NCI-H1105 (cell line): ENCODE measurements at places on chromosomes 16 and 17.

DNA sequence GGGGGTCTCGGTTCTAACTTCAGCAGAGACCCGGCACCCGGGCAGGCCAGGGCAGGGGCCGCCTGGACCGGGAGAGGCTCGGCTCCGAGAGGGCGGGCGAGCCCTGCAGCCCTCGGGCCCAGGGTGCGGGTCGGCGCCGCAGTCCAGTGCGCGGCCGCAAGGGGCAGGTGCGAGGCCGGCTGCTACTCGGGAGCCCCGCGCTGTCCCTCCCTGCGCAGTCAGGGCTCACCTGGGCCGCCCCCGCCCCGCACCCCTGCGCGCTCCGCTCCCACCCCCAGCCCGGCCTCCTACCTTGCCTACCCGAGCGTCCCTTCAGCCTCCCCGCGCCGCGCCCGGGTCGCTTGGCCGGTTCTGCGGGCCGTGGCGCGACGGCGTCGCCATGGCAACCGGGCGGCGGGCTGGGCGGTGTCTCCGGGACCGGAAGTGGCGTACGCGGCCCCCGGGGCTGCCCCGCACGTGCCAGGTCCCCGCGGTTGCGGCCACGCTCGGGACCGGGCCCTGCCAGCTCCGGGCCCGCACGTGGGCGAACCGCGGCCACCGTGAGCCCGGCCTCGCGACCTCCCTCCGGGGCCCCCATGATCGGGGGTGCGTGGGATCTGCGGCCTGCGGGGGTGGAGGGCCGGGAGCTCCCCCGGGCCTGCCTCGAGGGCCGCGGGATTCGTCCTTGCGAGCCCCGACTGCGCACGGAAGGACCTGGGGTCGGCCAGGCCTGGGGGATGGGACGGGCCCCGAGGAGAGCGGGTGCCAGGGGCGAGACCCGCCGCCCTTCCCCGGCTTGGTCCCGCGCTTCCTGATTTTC, at the start of gene CYB561:
Gene CYB561, minus strand, starts transcription at position 353 of the 799 bp plus-strand sequence. CDS start 8,759 bp downstream, outside the sequence.
- DNase-seq: peak; percentile 71

GRCh38 chr17:31518478-31518877, 127.0 kb downstream of the RAB11FIP4 start:
- no peak for DNase-seq

- DNase-seq: no peak
Observed at GRCh38 chr16:77788181-77789084, at the start of gene VAT1L. Gene VAT1L, plus strand, starts transcription at chr16:77788564. Its CDS starts 119 bp downstream, at chr16:77788683.

GRCh38 chr17:4156750-4157381, 13.9 kb downstream of the CYB5D2 start:
- no peak for DNase-seq

- DNase-seq: no peak
Observed at GRCh38 chr17:63138713-63139112, 172.7 kb downstream of the TANC2 start.

DNA sequence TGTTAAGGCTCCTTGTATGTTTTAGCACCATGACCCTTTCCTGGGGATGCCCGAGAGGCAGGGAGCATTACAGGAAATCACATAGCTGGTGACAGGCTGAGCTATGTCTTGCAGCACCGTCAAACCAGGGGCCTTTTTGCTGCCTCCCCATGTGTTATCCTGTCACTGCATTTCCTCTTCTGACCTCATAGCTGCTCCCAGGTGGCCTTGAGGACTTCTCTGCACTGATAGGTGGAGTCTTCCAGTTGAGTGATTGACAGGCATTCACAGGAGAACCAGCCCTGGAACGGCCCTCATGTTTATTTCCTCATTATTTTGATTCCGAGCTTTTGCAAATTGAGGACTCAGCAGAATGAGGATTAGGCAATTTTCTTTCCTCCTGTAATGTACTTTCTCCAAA, 349.6 kb downstream of the HAPSTR1 start:
- no peak for DNase-seq

GRCh38 chr16:19589106-19589505, 33.6 kb downstream of the VPS35L start:
- no peak for DNase-seq

GRCh38 chr16:62940569-62940968, 904.3 kb upstream of the CDH8 start:
- no peak for DNase-seq

DNA sequence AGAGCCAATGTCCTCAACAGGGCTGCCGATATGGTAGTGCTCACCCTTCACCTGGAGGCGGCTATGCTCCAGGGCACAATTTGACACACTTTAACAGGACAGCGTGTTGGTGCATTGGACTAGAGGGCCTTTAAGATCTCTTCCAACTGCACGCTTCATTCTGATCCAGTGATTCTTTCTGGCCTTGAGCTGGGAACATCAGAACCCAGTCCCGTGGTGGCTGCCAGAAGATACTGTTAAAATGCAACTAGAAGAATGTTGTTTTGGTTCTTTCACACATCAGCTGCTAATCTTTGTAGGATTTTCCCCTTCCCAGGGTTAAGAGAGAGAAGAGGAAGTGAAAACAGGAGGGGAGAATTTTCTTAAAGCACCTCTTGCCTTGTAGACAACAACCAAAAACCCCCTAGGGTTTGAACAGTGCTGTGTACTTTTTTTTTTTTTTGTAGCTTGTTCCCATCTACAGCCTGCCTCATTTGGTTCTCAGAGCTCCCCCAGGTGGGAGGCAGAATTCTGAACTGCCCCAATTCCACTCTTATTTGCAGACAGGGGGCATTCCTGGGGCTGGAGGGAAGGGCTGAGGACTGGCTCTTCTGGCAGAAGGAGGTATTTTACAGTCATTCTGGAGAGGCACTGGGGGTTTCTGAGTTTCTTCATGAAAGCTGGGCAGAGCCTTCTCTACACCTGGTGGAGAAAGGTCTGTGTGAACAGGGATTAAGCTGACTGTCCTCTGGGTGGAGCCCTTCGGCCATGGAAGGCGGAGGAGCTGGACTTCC, 32.4 kb downstream of the SMARCE1 start:
- DNase-seq: no peak

DNA sequence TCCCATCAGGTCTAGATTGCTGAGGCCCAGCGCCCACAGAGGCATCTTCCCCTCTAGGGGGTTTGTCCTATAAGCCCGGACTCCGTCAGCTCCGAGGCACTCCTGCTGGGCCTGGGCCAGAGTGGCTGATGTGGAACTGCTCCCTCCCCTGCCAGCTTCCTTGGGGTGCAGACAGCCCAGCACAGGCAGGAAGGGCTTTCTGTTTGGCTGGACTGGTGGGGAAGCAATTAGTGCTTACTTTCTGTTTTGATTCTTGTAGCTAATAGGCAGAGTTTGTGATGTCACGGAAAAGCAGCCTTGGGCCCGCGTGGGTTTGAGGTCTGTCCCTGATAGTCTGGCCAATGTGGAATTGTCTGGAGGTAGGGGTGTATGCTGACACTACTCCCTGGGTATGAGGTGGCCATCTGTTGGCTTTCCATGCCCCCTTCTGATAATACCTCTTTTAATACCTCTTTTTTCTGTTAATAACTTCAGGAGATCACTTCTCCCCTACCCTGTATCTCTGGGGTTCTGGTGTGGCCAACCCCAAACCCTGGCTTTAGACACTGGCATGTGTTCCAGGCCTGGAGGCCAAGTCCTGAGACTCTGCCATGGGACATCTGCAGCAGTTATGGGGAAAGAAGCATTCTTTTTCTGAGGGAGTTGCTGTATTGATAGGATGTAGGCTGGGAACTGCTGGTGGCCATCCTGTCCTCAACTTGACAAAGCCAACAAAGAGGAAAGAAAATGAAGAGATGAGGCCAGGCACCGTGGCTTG, 190.9 kb downstream of the RAB11FIP4 start:
- DNase-seq: no peak

DNA sequence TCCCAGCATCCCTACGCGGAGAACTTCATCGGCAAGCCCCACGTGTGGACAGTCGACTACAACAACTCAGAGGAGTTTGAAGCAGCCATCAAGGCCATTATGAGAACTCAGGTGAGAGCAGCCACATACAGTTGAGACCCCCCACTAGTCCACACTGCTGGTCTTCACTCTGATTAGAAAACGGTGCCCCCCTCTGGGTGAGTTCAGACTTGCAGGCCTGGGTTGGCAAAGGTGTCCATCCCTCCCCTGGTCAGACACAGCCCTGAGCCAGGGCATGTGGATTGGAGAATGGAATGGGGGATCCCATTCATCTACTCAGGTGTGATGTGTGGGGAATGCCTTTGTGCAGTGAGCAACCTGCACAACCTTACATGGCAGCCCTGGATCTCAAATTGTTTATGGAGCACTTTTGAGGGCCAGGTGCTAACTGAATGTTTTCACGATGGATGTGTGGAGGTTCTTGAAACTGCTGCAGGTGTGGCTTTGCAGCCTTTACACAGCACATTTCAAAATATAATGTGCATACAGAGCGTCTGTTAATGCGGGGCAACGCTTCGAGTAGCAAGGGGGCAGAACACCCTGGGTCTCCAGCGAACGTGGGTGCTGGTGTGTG, 72.6 kb downstream of the MGAT5B start:
- no peak for DNase-seq

DNA sequence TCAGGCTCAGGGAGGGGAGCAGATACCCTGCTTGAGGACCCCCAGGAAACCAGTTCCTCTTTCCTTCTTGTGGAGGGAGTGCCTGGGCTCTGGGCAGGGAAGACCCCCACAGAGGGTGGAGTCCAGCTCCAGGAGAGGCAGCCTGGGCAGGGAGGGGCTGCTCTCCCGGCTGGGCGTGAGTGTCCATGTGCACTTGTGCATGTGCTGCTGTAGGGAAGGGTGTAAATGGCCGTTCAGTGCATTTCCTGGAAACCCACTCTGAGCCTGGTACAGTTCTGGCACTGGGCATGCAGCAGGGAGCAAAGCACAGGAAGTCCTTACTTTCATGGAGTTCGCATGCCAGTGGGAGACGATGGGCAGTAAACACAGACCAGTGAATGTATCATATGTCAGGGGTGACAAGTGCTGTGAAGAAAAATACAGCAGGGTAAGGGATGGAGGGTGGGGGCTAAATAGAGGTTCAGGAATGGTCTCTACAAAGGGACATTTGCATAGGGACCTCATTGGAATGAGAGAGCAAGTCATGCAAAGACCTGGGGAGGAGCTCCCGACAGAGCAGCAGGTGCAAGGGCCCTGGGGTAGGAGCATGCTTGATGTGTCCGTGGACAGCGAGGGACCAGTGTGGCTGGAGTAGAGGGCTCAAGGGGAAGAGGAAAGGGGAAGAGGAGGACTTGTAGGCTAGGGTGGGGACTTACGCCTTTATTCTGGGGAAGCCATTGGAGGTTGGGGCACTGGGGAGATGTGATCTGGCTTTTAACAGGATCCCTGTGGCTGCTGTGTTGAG, 5.5 kb downstream of the STARD3 start:
- no peak for DNase-seq

GRCh38 chr17:79836972-79837887, 2.0 kb downstream of the CBX4 start:
- no peak for DNase-seq

DNA sequence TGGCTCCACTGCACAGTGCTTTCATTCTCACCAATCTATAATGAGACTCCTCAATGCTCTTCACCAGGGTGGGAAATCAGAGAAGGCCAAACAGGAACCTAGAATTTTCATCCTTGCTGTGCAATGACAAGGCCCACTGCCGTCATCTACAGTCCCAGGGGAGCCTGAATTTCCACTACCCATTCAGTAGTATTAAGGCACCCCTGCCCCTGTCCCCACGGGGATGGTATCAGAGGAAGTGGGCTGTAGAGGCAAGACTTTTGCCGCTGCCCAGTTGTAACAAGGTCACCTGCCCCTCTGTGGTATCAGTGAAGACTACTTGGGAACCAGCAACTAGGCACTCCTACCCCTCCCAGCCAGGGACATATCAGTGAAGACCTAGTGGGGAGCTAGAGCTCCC, 104.5 kb downstream of the C16orf78 start:
- no peak for DNase-seq

- DNase-seq: no peak
Observed at GRCh38 chr17:77590951-77591735, 367.4 kb upstream of the TNRC6C start.

DNA sequence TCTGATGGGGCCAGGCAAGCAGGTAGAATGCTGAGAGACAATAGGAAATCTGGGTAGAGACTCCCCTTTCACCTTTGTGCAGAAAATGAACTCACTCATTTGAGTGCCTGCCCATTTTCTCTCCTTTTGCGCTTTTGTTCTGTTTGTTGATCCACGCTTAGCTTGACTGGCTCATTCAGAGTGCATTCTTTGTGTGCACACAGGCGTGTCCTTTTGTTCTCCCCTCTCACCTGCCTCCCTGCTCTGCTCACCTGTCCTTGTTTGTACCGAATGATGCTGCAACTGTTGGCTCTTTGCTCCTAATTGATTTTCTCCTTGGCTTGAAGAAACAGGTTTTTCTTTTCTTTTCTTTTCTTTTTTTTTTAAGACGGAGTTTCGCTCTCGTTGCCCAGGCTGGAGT, 15.8 kb downstream of the PGS1 start:
- DNase-seq: peak; percentile 92

DNA sequence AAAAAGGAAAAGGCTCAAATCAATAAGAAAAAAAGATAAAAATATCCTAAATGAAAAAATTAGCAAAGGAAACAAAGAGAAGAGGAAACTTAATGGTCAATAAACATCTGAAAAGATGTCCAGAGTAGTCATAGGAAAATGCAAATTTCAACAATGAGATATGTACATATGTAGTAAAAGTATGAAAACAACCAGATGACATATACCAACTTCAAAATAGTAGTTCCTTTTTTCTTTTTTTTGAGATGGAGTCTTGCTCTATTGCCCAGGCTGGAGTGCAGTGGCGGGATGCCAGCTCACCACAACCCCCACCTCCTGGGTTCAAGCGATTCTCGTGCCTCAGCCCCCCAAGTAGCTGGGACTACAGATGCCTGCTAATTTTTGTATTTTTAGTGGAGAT, 21.7 kb upstream of the NFAT5 start:
- no peak for DNase-seq

DNA sequence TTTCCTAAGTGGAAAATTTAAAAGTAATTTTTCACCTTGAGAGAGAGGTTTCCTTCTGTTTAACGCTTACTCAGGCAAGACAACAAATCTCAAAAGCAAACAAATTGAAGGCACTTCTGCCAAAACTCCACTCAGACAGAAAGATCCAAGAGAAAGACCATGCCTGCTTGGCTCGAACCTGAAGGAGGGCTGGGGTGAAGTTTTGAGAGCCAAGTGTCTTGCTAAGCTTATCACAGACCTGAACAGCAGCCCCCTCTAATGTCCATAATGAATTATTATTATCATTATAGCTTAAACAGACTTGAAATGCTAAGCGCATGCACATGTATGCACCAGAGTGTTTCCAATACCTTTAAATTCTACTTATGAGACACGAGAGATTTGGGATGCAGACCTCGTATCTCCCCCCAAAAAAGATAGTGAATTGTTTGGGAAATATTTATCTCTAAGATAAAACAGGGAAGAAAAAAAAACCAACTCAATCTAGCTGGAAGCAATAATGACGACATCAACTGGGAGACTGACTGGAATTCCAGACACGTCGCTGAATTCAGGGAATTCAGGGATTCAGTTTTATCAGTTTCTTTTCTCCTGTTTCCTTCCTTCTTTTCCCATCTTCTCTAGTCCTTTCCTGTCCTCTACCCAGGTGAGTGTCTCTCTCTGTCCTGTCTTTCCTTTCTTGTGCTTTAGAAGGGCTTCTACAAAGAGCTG, 473.2 kb downstream of the RBFOX1 start:
- no peak for DNase-seq

GRCh38 chr16:5451641-5452040, 354.0 kb upstream of the EEF2KMT start:
- no peak for DNase-seq

- no peak for DNase-seq
Observed at GRCh38 chr17:77501101-77501566, 360.4 kb downstream of the SEC14L1 start.

GRCh38 chr17:30212750-30213149, 22.7 kb downstream of the SLC6A4 start:
- DNase-seq: no peak
